ENCODE measurements at places on chromosomes 1 and 21.

GRCh38 chr1:163842571-163842970, 520.8 kb downstream of the NUF2 start:
- no peak for DNase-seq

DNA sequence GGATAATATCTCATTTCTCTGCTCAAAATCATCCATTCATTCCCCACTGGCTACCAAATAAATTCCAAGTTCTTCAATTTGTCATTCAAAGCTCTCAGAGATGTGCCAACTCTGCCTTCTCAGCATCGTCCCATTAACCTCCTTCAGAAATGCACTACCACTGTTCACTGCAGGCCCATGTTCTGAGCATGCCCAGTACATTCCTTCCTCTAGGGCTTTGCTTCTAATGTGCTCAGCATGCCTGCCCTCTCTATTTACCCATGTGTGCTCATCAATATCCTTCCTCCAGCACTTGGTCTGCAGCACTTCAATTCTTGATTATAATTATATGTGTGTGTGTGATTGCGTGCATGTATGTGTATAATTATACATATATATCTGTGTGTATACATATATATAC, 36.1 kb upstream of the RGS8 start:
- no peak for DNase-seq

DNA sequence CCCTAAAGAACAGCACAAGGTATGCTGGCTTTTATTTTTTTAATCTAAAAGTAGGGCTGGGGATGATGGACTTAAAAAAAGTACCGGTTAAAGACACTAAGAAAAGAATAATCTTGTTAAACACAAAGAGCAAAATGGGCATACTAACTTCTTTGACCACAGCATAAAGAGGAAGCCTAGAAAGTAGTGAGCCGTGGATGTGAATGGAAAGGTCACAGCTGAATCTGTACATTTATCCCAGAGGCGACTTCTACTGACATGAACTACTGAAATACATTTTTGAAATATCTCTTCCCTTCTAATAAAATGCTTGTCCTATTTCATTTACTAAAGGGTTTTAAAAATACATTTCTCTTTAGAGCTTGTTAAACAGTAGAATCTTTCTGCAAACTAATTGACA, 140.7 kb downstream of the SLC45A1 start:
- DNase-seq = no peak

DNA sequence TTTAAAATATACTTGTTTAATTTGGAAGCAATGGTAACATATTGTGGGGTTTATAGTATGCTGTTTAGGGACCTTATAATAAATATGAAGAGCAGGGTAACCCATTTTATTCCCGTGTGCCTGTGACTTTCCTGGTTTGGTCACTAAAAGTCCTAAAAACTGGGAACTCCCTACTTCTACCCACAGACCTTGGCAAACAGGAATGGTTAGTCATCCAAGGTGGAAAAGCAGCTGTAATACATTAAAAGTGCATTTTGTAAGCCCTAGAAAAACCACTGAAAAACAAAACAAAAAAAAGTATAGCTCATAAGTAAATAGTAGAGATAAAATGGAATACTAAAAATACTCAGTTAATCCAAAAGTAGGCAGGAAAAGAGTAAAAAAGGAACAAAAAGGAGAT, 538.9 kb downstream of the LMO4 start:
- no peak for DNase-seq

DNA sequence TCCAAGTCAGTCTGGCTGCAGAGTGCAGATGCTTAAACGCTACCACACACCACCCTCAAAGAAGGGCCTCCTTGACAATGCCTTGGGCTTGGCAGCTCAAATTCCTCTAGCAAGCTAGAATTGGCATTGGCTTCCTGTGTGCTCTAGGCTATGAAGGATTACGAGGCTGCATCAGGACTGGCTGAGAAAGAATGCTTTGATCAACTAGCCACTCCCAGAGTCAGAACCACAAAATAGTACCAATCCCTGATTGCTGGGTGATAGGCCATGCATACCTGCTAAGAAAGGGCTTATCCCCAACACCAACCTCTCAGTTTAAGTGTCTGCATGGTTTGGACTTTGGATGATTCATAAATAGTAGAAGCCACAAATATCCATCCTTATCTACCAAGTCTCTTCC, 504.9 kb downstream of the OMA1 start:
- no peak for DNase-seq

- no peak for DNase-seq
Measured at GRCh38 chr1:183349201-183349711, 68.9 kb downstream of the NMNAT2 start.

GRCh38 chr1:100882698-100883097, 11.9 kb downstream of the EXTL2 start:
- DNase-seq = no peak

- no peak for DNase-seq
Measured at GRCh38 chr1:199979071-199979470, 48.4 kb upstream of the NR5A2 start.

DNA sequence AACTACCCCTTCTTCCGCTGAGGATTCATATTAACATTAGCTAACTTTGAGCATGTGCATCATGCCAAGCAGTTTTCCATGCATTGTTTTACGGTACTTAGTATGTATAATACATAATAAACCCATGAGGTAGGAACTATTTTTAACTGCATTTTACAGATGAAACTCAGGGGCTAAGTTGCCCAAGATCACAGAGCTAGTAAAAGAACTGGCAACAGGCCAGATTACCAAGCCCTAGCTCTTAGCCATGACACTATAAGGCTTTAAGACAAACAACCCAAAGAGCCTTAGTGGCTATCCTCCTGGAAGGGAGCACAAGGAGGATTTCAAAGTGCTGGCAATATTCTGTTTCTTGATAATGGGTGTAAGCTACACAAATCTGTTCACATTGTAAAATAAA, 6.1 kb downstream of the AK2 start:
- DNase-seq = no peak

DNA sequence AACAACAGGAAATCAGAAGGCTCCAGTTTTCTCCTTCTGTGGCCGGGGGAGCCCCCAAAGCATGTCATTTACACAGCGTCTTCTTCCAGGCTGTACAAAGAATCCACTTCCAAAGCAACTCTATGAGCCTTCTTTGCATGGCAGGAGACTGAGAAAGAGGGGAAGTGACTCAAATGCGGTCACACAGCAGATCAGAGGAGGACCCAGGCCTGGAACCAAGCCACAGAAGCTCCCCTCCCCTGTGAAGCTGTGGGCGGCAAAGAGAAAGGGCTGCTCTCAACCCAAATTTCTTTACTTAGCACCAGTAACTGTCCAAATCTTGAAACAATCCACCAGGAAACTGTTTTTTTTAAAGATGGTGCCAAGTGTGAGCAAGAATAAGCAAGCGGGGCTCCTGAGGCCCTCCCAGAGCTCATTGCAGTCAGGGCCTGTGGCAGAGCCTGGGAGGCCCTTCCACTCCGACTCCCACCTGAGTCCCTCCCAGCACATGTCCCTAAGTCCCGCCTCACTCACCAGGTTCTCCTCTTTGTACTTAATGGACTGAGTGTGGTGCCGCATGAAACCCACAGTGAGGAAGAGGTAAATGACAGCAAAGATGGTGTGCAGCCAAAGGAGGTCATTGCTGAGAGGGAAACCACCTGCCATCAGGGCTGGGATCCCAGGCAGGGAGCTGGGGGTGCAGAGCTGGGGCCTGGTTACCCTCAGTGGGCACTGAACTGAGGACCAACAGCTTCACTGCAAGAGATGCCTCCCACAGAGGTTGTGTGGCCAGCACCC, 15.9 kb downstream of the TMEM63A start:
- peak; percentile 49 for DNase-seq

DNA sequence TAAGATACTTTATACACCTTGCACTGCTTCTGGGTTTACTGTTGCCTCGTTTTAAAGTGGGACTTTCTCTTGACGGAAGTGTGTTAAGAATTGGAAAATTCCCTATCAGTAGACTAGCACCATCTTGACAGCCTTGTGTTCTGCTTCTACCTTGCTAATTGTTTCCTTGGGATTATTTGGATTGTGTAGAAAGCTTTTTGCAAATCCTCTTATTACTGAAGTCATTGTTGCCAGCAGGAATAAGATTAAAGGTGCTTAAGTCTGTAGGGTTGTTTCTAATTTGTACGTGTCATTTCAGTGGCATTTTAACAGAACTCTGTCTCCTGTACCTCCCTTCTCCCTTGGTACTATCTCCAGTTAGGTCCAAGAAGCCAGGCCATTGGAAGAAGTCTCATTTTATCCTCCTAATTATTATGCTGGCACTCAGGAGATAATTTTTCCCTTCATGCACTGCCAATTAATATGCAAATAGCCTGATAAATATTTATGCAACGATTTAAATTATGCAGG, 107.7 kb downstream of the POU2F1 start:
- no peak for DNase-seq

DNA sequence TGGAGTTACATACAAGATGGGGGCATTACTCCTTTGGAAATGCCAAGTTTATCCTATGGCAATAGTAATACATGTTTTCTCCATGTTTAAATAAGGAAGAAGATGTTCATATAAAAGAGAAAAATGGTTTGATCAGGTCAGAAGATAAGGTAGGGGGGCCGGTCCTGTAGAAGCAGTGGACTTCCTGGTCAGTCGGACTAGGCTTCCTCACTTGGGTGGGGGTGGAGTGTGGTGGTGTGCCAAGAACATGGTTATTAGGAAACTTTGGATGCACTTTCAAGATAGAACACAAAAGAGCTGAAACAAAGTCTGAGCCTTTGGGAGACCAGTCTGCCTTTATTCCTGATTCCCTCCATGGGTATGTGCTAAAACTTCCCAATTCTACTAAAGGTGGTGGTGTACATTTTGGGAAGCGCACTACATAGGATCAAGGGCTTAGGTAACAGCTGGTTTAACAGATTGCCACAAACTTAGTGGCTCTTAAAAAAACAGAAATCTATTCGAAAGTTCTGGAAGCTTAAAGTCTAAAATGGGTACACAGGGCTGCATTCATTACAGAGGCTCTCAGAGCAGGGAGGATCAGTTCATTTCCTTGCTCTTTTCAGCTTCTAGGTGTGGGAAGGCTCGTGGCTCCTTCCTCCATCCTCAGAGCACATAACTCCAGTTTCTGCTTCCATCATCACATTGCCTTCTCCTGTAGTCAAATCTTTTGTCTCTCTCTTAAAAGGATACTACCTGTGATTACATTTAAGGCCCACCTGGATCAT, 64.6 kb downstream of the KDM1A start:
- DNase-seq = no peak

DNA sequence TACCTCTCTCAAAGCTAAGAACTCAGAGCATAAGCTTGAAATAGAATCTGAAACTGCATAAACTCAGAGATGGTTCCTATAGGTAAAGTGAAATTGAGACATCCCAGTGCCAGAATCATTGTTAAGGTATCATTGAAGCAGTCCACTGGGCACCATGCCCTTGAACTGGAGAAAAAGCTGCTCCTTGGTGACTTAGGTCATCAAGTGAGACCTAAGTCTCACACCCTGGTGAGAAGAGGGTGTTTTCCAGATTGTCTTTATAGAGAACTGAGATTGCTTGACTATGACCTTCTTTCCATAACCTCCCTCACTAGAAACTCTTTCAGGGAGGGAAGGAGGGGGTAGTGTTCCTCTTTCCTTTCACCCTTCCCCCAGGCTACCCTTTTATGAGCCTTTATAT, 9.4 kb upstream of the ATP6V1G3 start:
- DNase-seq = no peak

- no peak for DNase-seq
Measured at GRCh38 chr1:17655922-17656321, 99.2 kb upstream of the ACTL8 start.
